Stimulated activated CD8-positive, alpha-beta memory T cell treated with anti-CD3 and anti-CD28 coated beads, Interleukin-7, amount 100 ng/mL, for 48 hours (primary cell): ENCODE measurements at places on chromosomes 6 and 20.

DNA sequence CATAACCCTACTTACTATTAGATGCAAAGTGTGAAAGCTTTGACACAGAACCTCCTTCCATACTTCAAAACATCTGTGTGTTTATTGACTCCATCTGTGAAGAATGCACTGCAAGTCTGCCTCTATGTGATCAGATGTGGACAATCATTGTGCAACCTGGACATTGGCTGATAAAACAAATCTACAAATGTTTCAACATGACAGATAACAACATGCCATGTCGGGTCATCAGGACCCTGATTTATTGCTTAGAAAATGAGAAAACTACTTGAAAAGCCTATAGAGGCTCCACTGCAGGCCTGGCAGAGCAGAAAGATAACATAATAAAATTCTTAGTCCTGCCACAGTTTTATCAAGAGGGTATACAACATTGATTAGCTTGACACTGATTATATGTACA, 1286.4 kb downstream of the GRIK2 start:
- no peak for DNase-seq

DNA sequence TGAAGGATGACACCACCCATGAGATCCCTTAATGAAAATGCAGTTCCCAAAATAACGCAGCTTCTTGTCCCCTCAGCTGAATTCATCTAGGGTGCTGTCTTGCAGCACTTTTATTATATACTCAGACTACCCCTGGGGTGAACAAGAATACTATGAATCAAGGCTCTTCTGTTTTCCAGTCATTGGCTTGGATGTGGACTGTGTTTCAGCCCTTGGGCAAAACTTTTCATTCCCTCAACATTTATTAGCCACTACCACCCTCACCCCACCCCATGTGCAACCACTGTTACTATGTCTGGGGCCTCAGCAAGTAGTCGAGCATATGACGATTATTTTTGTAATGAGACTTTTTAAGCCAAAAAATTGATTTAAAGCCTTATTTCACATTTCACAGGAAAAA, 319.2 kb upstream of the PLN start:
- no peak for DNase-seq

GRCh38 chr6:17656644-17657043, 50.1 kb downstream of the NUP153 start:
- DNase-seq, result no peak

GRCh38 chr6:61711849-61712248, 574.2 kb downstream of the KHDRBS2 start:
- no peak for DNase-seq

DNA sequence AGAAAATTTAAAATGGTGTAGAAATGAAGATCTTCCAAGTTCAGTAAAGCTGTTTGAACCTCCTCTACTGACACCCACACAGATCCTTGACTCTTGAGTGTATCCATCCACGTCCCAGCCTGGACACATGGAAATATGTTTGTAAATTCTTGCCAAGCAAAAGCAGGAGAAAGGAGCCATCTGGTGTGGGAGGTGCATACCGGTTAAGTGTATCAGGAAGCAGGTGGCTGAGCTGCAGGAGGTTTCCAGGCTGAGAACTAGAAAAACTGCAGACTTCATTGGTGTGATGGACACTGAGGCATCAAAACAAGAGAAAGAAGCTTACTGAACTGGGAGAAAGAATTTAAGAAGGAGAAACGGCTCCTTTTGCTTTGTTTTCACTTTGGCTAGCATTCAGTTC, 229.9 kb upstream of the GRIK2 start:
- DNase-seq, result no peak

DNA sequence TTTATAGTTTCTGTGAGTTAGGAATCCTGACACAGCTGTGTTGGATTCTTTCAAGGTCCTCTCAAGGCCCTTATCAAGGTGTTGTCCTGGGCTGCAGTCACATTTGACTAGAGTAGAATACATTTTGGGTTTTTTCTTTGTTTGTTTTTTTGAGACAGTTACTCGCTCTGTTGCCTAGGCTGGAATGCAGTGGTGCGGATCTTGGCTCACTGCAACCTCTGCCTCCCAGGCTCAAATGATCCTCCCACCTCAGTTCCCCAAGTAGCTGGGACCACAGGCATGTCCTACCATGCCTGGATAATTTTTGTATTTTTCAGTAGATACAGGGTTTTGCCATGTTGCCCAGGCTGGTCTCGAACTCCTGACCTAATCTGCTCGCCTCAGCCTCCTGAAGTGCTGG, 15.7 kb downstream of the NFYA start:
- no peak for DNase-seq

DNA sequence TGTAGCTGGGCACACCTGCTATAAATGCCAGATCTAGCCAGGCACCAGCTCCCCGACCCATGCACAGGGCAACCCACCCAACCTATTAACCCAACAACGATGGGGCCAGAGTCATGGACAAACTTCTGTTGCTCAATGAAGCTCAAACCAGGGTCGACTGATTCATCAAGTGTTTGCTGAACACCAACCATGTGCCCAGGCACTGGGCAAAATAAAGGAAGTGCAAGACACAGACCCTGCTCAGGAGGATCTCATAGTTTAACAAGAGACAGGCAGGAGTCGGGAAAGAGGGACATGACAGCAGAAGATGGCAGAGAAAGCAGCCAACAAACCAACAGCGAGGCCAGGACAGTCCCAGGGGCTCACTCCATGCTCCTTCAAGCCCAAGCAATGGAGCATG, 18.8 kb downstream of the KCNK5 start:
- no peak for DNase-seq

- DNase-seq, result no peak
Observed at GRCh38 chr6:2862712-2863181, 21.1 kb upstream of the SERPINB1 start.

- DNase-seq, result no peak
Observed at GRCh38 chr6:67300430-67301040, 1334.5 kb upstream of the ADGRB3 start.

DNA sequence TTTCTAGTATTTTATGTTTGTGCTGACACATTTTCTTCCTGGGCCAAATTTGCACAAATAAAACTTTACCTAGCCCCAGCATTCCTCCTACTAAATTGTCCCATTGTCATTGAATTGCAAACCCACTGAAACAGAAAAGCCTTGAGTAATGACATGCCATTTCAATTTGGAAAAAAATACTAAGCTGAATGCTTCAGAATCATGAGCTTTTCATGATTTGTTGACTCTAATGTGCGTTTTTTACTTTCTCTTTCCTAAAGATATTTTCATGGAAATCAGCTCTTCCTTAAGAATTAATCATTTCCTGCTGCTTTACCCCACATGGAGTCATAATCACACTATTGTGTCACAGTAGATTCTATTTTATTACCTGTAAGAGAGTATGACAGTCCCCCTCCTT, 47.4 kb downstream of the TRDN start:
- no peak for DNase-seq

DNA sequence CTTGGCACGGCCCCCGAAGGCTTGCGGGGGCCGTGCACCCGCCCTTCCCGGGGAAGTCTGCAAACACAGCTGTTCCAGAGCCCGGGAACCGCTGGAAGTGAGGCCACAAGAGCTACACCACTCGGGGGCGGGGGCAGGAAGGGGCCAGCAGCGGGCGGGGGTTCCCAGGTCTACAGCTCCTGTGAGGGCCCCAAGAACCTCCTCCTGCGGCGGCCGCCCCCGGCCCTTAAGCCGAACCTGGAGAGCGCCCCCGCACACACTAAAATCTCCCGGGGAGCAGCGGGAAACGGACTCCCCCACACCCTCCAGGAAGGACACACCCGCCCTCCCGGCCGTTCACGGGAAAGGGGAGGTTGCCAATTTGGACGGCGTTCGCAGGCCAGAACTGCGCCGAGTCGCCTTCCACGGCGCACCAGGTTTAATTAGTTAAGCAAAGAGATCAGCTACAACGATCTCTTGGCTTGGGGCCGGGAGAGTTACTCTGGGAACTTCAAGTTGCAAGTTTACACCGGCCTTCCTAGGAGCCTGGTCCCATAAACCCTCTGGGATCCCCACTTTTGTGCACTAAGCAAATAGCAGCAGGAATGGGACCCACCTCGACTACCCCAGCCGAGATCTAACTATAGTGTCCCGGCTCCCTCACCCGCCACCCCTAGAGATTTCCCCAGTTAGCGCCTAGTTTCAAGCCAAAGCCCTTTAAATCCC, 1.7 kb downstream of the JAG1 start:
- no peak for DNase-seq

DNA sequence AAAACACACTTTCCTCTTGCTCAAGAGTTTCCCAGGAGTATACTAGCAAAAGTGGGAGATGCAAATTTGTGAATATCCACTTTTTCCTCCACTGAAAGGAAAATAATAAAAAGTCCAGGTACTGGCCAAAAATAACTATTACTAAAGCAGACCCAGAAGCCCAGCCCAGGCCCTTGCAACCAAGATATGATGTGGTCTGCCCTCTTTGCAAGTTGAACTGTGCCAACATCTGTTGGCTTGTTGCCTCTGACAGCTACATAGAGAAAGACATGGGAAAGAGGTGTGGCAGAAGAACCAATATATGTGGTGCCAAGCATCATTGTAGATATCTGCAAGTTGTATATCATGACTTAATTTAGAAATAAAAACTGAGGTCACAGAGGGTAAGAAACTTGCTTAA, 78.4 kb upstream of the JAG1 start:
- DNase-seq, result no peak

DNA sequence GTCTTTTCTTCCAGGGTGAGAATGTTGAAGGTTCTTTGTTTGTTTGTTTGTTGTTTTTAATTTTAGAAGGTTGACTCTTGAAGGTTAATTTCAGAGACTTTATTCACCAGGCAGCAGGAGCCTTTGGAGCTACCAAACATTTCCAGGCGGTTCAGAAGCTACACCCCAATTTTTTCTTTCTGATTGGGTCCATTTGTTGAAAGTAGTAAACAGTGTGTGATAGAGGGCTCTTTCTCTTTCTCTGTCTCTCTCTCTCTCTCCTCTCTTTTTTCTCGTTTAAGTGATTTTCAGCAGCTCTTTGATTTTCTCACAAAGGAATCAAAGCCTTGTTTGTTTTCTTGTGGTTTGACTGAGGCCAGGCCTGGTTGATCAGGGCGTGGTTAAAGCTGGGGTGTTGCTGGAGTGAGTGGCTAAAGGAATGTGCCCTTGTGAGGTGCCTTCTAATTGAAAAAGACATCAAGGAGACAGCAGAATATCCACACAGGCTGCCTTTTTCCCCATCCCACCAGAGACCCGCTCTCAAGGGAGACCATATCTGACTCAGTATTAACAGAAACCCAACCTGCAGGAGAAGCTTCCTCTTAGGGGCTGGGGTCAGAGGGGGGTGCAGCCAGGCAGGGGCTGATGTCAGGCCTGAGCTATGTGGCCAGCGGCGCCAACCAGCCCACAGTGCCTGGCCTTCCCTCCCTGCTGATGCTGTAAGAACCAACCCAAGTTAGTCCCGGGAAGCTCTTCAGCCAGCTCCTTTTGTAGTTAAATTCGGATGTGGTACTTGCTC, 40.4 kb upstream of the NAA20 start:
- DNase-seq, result no peak

GRCh38 chr20:50188879-50189680, 1.6 kb upstream of the CEBPB start:
- DNase-seq, result no peak

GRCh38 chr6:155517294-155517693, 61.7 kb upstream of the NOX3 start:
- DNase-seq, result no peak

DNA sequence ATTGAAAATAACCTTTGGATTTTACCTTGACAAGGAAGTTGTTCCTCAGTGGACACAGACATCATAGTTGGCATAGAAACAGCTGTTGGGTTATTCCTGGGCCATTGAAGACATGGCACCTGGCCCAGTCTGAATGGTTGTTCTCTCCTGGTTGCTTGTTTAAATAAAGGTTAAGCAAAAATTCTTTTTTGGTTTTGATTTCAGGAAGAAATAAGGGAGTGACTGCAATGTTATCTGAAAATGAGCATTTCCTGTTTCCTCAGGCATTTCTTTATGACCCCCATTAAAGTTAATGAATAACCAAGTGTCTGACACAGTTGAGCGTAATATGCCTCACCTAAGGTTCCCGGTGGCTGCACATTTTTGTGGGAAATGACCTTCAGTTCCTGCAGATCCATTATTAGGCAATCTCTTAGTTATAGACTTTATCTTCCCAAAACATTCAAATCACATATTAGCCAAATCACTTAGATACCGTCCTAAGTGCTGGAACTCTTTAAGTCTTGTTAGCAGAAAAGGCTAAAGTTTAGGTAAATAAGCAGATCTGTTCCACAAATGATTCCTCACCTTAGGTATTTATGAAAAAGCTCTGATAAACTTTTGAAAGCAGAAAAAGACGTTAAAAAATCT, 648.7 kb upstream of the FLRT3 start:
- no peak for DNase-seq

GRCh38 chr6:132971676-132972075, 157.3 kb downstream of the RPS12 start:
- DNase-seq, result no peak

DNA sequence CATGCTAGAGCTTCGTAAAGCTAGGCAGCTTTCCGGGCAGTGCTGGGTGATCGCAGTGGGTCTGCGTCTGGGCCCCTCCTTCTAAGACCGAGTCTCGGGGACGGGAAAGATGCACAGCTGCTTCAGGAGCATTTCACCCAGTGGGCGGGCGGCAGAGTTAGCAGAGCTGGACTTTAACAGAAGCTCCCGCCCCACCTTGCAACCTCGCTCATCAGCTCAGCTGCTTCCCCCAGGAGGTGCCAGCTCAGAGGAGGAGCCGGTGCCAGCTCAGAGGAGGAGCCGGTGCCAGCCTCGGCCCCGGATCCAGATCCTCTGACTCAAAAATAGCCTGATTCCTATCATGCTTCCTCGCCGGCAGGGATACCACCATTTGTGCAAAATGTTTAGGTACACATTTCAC, 94.5 kb upstream of the RPS6KA2 start:
- no peak for DNase-seq

DNA sequence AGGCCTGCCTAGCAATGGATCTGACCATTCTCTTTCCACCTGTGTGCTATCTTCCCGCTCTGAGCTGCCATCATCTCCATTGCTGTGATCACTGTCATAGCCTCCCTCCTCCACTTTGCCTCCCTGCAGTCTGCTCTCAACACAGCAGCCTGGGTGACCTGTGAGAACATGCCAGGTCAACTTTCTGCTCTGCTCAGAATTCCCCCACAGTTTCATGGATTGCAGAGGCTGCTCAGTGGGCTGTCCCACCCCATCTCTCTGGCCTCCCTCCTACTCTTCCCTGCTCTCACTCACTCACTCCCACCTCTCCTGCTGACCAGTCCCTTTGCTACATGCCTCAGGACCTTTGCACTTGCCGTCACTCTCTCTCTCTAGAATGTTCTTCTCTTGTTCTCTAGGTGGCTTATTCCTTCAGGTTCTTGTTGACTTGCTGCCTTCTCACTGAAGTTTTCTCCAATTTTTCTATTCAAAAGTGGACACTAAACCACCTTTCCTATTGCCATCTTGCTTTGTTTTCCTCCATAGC, 159.9 kb downstream of the CD83 start:
- DNase-seq, result no peak

GRCh38 chr6:87115402-87116135, 20.7 kb upstream of the CGA start:
- no peak for DNase-seq
